ENCODE measurements at places on chromosomes 11 and 22.
A peak's percentile ranks its signal among the peaks of the same experiment; 100 is the strongest.

DNA sequence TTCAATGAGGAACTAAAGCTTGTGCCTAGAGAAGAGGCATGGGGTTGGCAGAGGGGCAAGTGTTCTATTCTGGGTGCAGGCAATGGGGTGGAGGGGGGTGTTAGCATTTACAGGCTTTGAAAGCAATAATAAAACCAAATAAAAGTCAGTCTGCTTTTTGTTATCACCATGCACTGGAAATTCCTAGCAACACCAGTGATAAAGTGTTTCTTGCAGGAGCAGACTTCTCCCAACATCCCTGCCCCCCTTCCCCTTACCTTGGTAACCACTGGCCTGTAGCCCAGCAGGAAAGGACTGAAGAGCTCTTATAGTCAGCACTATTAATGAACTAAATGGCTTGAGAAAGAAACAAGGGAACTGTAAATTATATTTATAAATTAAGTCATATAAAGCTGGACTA, 65.2 kb upstream of the SESN3 start:
- DNase-seq: no peak

- no peak for DNase-seq
These were observed 79.3 kb downstream of the MICAL2 start for GRCh38 chr11:12189543-12190235.

GRCh38 chr11:26193694-26194365, 138.1 kb upstream of the ANO3 start:
- no peak for DNase-seq

- DNase-seq: no peak
These were observed 611.7 kb downstream of the NTM start for GRCh38 chr11:131982154-131982553.

- DNase-seq: no peak
These were observed 14.3 kb upstream of the P2RY2 start for GRCh38 chr11:73203790-73204189.

- no peak for DNase-seq
These were observed 83.1 kb downstream of the VPREB1 start for GRCh38 chr22:22327723-22328122.

- DNase-seq: no peak
These were observed 808.0 kb upstream of the CCDC179 start for GRCh38 chr11:23668324-23668723.

DNA sequence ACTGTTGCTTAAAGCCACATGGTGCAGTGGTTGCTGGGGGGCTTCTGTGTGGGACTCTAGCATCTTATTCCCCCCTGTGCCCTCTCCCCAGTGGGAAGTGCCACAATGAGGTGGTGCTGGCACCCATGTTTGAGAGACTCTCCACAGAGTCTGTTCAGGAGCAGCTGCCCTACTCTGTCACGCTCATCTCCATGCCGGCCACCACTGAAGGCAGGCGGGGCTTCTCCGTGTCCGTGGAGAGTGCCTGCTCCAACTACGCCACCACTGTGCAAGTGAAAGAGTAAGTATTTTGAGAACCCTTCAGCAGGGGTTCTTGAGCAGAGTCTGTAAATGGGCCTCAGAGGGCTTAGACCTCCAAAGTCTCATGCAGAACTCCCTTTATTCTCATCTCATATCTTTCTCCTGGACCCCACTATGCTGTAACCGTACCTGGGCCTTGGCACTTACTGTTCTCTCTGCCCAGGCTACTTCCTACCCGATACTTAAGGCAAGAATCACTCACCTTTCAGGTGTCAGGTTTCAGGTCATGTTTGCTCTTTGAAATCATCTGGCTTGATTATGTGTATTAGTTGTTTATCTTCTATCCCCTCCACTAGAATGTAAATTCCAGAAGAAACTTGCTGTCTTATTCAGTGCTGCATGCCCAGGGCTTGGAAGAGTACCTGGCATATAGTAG, 32.4 kb downstream of the PIK3IP1 start:
- no peak for DNase-seq

DNA sequence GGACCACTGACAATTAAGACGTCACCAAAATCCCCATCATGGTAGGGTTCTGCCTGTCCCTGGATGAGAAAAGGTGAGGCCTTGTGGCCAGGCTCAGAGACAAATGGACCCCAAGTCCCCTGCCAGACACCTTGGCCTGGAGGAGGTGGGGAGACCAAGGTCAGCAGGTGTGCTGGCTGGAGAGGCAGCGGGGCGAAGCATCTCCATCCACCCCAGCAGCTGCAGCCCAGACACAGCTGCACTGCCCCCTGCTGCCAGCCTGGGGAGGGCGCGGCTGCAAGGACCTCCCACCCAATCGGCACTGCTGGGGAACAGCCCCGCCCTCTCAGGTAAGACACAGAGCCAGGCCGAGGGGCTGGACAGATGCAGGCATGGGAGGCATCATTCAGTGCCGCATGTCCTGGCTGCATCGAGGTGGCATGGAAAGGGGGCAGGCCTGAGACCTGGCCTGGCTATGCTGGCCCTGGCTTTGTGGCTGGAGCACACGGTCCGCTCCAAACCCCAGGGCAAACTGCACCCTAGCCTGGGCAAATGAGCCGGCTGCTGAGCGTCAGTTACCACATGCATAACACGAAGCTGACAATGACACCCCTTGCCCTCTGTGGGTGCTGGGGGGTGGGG, 12.2 kb upstream of the MFNG start:
- DNase-seq: peak; percentile 51

- no peak for DNase-seq
These were observed 58.4 kb downstream of the CELSR1 start for GRCh38 chr22:46479046-46479445.

DNA sequence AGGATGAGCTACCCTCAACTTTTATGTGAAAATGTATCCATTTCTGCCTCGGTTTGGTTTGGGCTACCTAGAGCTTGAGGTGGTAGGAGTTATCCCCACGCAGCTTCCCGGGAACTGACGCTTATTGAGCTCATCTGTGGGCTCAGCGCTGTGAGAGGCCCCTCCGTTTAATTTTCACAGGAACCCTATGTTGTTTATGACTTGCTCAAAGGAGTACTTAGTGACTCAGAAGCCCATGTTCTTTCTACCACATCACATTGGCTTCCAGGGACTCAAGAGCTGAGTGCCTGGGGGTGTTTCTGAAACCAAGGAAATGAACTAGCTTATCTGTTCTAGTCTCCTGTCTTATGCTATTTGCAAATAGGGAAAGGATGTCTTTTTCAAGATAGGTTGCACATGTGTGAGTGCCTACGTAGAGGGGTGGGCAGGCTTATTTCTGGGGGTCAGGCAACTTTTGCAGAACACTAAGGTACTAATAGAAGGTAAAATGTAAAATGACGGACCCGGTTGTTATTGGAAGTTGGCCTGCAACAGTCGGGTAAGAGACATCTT, 40.5 kb downstream of the MICAL2 start:
- DNase-seq: no peak

DNA sequence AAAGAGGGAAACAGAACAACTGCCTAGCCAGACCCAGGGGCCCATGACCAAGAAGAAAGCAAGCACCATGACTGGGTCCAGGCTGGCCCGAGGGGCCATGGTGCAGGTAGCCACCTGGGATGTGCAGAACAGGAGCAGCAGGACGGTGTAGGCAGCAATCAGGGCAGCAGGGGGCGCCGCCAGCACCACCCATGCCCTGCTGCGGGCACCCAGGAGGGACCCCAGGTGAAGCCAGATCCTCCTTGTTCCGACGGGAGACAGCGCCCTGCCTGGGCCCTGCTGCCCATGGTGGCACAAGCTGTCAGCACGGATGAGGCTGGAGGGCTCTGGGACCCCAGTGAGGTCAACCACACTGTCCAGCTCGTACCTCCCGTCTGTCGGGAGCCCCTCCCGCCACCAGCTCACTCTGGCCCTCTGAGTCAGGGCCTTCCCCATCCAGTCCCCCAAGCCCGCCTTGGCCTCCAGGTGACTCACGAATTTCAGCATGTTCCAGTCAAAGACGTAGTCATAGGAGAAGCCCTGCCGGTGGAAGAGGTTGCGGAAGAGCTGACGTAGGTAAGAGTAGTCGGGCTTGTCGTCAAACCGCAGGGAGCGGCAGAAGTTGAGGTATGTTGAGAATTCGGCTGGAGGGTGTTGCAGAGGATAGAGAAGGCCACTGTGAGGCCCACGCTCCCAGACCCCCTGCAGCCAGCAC, 18.8 kb downstream of the CSNK1E start:
- DNase-seq: peak; percentile 38

DNA sequence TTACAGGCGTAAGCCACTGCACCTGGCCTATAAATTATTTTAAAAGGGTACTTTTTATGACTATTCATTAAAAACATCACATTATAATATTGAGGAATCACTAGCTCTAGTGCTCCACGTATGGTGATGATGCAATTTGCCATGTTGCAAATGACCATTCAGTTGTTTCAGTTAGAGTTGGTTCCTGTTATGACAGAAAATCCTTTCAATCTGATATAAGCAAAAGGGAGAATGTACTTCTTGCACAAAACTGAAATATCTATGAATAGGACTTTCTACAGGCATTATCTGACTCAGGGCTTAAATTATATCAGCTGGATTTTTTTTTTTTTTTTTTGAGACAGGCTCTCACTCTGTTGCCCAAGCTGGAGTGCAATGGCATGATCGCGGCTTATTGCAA, 45.6 kb upstream of the RRM1 start:
- DNase-seq: no peak

DNA sequence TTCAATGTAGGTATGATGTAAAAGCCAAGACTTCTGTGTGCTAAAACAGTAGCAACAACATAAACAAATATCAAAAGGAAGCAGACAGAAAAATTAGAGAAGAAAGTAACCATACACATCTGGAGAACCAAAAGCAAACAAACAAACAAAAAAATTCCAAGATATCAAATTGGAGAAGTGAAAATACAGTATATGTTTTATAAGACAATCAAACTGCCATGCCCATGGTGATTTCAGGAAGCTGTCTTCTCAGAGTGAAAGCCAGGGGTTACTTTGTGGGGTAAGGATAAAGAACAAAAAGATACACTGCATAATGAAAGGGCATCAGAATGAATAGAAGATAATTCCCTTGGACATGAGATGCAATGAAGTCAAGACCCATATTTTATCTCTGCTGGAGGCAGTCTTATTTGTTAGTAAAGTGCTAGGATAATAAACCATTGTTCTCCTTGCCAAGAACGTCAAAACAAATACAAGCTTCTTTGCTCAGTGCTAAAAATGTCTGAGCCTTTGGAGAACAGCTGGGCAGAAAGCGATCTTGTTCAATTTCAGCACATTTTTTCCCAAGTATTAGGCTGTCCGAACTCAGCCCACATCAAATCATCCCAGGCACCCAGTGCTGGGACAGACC, 38.1 kb upstream of the LDLRAD3 start:
- DNase-seq: no peak

DNA sequence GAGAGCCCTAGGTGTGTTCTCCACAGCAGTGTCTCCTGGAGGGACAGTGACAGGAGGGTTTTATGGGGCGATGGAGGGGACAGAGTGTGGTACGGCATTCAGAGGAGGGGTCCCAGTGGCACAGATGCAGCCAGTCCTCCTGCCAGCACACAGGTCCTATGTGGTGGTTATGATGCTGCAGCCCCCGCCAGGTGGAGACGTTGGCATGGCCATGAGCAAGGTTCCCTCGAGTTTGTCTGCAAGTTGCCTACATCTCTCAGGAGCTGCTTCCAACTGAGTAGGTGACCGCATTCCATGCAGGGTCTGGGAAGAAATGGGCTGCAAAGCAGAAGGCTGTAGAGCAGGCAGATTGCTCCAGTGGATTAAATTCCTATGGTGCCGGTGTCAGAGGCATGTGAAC, 646.0 kb downstream of the TBC1D22A start:
- no peak for DNase-seq

DNA sequence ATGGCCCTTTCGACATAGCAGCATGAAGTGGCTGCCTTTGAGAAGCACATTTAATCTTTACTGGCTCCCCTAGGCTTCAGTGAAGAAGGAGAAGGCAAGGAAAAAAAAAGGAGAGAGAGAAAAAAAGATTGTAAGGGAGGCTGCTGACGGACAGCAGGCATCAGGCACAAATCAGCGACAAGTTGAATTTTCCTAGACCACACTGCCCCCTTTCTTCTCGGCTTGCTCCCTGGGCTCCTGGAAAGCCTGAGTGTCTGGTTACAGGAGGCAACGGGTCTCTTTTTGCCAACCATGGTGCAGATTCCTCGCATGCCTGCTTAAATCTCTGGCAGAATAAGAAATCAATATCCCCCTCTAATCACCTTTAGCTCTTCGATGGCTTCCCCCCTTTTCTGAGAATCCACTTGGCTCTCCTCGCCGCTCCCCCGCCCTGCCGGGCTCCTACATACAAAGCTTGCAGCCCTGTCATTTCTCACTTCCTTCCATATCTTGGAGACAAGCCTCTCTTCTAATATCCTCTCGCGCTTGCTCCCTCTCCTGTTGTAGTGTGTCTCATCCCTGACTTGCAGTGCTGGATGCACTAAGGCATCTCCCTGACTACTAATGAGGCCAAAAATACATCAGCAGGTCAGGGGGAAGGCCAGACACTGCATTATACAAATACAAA, 14.3 kb downstream of the BLID start:
- no peak for DNase-seq

- no peak for DNase-seq
These were observed 1.5 kb downstream of the OR5A1 start for GRCh38 chr11:59437770-59438169.

- DNase-seq: no peak
These were observed 1.9 kb upstream of the THAP7 start for GRCh38 chr22:21003782-21004181.

- no peak for DNase-seq
These were observed 234.2 kb downstream of the BLID start for GRCh38 chr11:121881806-121882205.

GRCh38 chr11:125750629-125751028, 4.5 kb downstream of the PATE1 start:
- DNase-seq: no peak

DNA sequence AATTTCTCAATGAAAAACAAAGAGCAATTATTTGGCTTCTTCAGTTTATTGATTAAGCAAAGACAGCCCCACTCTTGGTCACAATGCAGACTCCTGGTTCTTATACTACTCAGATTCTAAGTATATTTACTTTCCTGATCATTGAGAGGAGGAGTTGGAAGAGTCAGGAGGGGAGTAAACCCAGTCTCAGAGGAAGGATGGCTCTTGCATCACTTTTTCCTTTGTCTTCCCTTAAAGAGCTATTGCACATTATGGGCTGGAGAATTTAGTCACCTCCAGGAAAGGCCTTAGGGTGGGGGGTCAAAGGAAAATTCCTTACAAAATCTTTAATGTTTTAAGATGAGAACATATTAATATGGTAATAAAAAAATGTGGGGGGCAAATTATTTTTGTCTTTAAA, 8.1 kb downstream of the SLC17A6 start:
- DNase-seq: no peak

DNA sequence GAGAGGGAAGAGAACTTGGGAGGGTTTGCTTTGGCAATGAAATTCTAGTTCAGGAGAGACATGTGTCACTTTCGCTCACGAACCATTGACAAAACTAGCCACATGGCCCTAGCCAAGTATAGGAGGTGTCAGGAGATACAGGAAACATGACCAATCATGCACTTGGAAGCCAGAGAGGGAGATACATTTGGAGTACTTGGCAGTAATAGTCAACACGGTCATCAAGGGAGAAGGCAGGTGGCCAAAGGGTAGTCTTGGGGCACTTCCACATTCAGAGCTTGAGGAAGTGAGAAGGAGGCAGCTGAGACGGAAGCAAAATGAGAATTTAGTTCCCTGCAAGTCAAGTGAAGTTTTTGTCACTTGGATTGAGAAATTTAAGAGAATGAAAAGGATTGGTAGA, 26.4 kb upstream of the KIRREL3 start:
- no peak for DNase-seq

GRCh38 chr22:22720724-22721261, 76.4 kb downstream of the GGTLC2 start:
- no peak for DNase-seq

- DNase-seq: no peak
These were observed 98.6 kb upstream of the AKIP1 start for GRCh38 chr11:8812438-8812837.

GRCh38 chr11:206526-207207, 532 bp downstream of the BET1L start:
- DNase-seq: no peak
